ENCODE measurements at places on chromosomes 2 and 18.

DNA sequence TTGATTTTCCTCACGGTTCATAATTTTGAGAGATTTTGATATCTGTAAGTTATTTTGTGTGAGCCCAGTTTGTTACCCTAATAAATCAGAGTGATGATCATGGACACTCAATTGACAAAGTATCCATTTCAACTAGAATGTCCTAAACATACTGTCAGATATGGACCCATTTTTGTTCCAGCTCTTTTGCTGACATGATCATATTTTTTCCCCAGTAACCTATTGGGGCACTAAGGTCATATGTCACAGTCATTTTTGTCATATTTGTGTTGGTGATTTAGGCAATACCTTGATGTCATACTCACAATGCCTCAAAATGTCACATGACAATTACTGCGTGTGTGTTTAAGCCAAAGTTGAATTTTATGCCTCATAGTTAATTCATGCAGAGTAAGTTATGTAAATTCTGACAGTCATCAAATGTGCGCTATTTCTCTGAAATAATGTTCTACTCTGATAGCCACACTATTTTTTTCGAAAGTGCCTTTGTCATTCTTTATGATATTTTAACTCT lies 218.7 kb downstream of the ARHGAP15 start:
- DNase-seq: no peak

DNA sequence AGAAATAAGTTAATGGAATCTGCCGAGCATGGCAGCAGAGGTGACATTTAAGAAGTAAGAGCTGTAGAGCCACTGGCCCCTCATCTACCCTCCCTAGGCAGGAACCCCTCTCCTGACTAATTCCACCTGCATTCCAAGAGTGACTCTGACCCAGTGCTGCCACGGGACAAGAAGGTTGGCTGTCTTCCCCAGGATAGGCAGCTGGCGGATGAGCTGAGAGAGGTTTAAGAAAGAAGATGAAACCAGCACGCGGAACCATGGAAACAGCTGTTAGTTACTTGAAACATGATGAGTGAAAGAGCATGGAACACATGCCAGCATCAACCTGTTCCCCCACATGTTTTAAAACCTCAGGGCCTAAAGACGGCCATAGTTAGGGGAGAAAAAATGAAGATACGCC lies 74.1 kb downstream of the RND3 start:
- no peak for DNase-seq

DNA sequence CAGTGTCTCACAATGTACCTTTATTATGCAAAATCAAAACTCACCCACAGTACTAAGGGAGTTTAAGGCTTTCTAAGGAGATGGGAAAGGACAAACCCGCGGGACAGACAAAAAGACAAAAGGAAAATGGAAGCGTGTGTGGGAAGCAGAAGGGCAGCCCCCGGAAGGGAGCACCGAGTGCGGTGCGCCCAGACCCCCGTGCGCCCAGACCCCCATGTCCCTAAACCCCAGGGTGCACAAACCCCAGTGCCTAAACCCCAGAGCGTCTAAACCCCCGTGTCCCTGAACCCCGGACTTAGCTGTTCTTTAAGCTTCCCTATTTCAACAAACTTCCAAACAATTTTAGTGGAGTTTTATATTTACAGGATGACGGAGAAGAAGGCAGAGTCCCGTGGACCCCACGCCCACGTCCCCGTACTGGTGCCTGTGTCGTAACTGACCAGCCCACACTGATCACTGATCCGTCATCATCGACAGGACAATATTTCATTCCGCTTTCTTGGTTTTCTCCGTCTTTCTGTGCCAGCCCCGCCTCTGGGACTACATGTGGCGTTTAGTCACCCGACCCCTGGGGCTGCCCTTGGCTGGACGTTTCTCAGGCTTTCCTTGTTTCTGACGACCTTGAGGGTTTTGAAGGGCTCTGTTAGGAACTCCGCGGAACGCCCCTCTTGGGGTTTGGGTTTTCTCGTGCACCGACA lies 76.9 kb downstream of the RTP5 start:
- DNase-seq: no peak

DNA sequence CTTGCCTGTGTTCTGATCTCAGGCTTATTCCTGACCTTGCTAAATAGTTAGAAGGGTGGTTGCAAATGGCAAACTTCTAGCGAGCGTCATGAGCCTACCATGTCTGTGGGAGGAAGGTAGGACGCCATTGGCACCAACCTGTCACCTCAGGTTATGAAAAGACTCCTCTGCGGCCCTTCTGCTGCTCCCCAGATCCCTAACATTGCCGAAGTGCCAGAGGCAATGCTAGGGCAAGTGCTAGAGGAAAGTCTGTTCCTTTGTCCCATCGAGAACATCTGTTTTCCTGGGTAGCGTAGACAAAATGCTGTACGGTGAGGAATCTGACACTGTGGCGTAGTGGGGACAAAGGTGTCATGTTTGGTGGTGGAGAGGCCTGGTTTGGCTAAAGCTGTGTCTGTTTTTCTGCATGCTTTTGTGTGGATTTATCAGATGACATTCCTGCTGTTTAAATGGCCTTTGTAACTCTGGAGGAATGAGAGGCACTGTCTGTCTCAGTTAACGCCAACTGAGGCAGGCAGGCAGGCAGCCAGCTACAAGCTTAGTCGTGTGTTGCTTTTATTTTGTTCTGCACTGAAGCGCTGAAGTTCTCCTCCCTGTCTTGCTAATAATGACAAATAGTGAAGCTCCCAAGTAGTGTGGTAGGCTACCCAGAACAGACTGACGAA lies 94.1 kb downstream of the PRPF40A start:
- DNase-seq: no peak

- DNase-seq: no peak
Observed at GRCh38 chr2:236394571-236394970, 130.4 kb upstream of the ASB18 start.

GRCh38 chr2:232463701-232464543 lies 8.0 kb downstream of the ALPI start:
- no peak for DNase-seq

- no peak for DNase-seq
Observed at GRCh38 chr18:49768051-49768391, 45.3 kb downstream of the ACAA2 start.

DNA sequence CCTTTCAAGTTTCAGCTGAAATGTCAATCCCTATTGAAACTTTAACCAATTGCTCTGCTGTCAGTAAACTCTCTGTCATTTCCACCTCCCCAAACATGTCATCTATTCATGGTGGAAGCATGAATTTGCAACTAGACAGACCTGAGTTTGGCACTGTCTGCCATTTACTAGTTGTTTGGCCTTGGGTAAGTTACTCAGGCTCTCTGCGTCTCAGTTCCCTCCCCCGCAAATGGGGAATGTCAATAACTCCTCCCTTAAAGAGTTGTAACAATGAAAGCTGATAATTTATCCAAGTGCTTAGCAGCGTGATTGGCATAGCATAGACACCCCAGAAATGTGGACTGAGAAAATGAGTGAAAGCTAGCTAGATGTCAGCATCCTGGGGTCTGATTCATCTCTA lies 73.3 kb upstream of the THOC1 start:
- no peak for DNase-seq

- DNase-seq: no peak
Observed at GRCh38 chr2:15521641-15522181, 39.4 kb downstream of the NBAS start.

DNA sequence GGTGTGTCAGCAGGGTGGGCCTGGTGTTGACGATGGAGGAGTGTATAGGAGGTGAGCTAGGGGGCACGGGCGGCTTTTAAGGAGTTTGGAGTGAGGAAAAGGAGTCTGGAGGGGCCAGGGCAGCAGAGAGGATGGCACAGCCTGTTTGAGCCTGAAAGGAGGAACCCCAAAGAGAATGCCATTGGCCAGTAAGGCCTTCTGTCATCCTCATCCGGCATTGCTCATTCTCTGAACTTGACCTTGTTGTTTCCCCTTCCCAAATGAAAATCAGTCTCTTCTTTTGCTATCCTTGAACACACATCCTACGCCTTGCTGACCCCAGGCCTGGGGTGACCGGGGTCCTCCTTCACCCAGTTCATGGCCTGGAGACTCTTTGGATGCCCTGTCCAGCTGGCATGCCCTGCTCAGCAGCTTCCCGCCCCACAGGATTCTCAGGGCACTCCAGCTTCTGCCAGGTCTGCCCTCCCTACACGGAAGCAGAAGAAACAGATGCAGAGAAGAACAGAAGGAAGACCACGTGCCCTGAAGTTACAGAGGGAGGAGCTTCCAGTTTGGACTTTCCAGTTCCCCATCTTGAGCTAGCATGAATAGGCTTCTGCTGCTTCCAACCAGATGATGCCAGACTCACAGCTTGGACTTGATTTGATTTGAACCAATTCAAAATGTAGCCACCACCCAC lies 20.5 kb upstream of the KIF3C start:
- no peak for DNase-seq

GRCh38 chr2:100895934-100896685 lies 76.2 kb downstream of the NPAS2 start:
- DNase-seq: no peak

DNA sequence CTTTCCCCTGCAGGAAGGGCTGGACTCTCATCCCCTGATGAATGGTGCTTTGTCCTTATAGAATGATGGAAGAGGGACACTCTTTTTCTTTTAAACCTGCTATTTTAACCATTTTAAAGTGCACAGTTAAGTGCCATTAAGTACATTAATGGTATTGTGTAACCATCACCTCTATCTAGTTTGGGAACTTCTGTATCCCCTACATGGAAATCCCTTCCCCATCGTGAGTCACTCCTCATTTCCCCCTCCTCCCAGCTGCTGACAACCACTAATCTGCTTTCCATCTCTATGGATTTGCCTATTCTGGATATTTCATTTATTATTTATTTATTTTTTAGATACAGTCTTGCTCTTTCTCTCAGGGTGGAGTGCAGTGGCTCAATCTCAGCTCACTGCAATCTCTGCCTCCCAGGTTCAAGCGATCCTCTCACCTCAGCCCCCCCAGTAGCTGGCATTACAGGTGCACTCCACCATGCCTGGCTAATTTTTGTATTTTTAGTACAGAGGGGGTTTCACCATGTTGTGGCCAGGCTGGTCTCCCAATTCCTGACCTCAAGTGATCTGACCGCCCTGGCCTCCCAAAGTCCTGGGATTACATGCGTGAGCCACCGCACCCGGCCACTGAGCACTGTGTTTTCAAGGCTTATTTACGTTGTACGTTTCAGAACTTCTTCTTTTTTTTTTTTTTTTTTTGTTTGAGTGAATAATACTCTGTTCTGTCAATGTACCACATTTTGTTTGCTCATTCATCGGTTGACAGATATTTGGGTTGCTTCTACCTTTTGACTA lies 15.8 kb downstream of the DGKD start:
- no peak for DNase-seq

- no peak for DNase-seq
Observed at GRCh38 chr18:34884436-34884835, 156.8 kb upstream of the MAPRE2 start.

GRCh38 chr2:239438995-239439753 lies 38.4 kb upstream of the HDAC4 start:
- no peak for DNase-seq

GRCh38 chr2:1806254-1806653 lies 61.9 kb upstream of the PXDN start:
- no peak for DNase-seq

DNA sequence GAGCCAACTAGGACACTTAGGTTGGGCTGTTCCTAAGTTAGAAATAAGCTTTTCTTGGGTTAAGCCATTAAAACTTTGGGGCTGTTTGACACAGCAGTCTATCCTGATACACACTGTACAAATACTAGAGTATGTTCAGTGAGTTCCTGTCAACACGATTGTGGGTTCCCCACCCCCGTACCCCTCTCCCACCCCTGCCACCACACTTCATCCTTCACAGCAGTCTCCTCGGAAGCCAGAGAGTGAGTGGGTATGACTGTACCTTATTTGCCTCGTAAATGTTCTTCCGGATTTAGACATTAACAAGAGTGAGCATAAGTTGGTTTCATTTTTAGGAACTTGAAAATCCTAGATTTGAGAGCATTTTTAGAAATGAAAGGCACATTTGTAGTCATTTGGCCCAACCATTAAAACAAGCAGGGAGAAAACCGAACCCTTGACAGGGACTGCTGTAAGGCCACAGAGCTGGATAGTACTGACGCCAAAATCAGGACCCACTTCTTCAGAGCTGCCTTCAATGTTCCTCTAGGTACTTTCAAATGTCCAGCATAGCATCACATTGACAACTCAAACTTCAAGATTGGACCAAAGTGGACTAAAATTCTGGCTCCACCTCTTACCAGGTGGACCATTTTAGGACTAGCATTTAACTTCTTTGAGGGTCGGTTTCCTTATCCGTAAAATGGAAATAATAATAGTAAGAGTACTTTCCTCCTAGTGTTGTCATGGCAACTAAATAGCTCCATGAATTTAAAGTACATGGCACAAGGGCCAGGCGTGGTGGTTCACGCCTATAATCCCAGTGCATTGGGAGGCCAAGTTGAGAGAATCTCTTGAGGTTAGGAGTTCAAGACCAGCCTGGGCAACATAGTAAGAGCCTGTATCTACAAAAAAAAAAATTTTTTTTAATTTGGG lies 166.3 kb upstream of the SERTAD2 start:
- DNase-seq: no peak

DNA sequence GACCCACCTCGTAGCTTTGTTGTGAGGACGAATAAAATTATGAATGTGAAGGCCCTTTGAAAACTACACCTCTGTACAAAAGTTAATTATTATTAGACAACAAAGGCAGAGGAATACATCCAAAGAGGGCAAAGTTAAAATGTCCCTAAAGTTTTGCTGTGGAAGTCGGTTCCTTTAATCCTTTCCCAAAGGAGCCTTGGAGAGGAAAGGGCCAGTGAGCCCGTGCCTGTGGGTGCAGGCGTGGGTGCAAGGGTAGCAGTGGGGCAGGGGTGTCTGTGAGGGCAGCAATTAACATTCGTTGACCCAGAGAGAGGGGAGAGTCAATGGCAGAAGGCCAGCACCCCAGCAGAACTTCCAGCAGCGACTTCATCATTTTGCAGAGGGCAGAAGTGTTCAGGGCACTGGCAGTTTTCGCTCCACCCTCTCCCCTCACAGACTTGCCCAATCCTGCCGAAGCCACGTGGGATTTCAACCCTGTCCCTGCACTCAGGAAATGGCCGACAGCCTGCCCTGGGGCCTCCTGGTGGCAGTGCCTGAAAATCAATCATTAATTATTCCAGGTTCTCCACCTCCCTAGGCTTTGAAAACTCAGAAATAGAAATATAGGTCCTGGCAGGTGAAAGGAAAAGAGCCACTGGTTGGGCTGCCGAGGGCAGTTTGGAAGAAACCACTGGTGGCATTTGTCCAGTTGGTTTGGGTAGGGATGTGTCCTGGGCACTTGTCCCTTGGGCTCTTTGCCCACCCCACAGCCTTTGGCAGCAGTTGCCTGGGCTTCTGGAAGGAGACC lies 4.2 kb upstream of the PAX8 start:
- peak; percentile 2 for DNase-seq

DNA sequence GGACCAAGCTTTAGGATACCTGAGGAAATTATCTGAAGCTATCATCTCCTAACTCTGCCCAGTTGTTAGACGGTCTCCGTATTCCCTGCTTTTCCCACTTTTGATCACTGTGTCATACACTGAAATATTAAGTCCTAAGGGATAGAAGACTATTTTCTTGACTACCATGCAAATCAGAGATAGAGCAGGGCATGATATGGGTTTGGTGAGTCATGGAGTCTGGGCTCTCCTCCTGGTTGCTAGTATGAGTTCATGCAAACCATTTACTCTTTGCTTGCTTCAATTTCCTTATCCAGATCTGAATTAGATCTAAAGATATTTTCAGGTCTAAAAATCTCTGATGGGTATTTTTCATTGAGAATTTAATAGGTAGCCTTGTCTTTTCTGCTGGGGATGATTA lies 55.0 kb downstream of the EHBP1 start:
- DNase-seq: no peak

GRCh38 chr2:171807831-171808393 lies 86.1 kb downstream of the SLC25A12 start:
- no peak for DNase-seq

Data from occipital lobe (tissue), 3 donors.